ENCODE measurements at places on chromosomes 3 and 15. TPM values are rescaled to one million over a fixed set of nuclear protein-coding genes. Genes with fewer than 3 reads are reported as not detected.

The RARRES1 gene
- 14.6 TPM for total RNA-seq

The USP8 gene
- 43.3 TPM for total RNA-seq

The IGSF11 gene
- 1.6 TPM for total RNA-seq

The WDR93 gene
- total RNA-seq: not detected

DNA sequence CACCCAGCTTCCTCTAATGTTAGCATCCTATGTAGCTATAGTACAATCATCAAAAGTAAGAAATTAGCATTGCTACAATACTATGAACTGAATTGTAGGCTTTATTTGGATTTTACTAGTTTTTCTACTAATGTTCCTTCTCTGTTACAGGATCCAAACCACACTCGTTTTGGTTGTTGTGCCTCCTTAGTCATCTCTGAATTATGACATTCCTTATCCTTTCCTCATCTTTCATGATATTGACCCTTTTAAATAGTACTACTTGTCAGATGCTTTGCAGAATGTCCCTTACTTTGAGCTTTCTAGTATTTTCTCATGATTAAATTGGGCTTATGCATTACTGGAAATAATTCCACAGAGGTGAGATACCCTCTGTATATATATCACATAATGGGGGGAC is 265.4 kb downstream of the VPS13C start:
- DNase-seq: no peak

- no peak for DNase-seq
Measured at GRCh38 chr3:128195802-128196201, 42.5 kb downstream of the EEFSEC start.

DNA sequence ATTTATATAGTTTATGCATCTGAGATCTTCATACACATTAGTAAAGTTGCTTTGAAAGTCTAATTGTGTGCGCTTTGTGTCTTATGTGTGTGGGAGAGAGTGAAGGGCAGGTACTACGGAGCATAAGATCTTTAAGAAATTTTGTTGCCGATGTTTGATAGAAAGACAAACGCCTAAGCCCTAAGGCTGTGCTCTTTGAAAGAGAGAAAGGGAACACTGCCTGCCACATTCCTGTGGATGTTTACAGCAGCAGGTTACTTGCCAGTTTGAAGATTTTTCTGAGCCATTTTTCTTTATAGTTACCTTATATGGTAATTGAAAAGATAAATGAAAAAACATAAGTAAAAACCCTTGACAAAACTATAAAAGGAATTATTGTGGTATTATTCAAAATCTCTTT is 17.0 kb downstream of the DTWD1 start:
- no peak for DNase-seq

GRCh38 chr15:66822114-66822513 is 120.1 kb downstream of the SMAD6 start:
- no peak for DNase-seq

GRCh38 chr15:85744579-85744978 is 50.1 kb downstream of the KLHL25 start:
- no peak for DNase-seq

DNA sequence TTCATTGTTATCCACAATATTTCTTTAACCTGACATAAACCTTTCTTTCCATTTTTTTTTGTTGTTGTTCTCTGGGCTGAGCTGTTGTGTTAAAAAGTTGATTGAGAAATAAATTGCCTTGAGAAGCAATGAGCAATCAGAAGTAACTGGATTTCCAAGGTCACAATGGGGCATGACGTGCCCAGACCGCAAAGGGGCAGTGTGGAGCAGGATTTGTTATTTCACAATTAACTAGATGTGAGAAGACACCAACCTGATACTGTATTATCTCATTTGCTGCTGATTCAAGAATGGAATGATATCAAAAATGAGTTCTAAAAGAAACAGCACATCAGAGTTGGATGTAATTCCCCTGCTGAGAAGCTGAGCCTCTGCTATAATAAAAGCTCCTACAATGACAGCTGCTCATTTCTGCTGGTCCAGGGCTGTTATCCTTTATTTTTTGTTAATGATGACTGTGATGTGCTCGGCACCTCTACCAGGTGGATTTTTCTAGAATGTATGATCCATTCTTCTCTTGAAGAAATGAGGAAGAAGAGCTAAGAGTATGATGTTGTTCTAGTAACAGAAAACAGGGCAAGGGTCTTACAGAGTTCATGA is 28.1 kb downstream of the CPNE4 start:
- DNase-seq: no peak

DNA sequence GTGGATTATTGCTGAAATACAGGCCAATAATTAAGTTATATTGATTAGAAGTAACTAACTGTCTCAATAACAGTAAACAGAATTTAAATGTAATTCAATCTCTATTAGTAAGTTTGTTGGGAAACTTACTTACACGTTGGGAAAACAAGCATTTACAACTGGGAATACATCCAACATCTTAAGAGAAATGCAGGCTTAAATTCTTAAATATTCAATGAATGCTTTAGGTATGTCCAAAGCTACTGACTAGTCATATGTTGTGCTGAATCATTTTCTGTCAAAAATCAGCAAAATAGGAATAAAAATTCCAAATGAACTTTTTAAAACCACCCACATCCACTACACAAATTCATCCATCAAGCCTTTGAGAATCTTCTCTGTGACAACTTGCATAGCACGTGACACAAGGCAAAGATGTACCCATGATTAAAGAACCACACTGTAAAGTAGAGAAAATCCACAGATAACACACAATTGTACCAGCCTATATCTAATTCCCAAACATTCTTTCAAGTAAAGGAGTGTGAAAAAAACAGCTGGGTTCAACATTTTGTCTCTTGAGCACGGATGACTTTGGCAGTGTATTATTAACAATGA is 60.0 kb downstream of the NMNAT3 start:
- DNase-seq: no peak

DNA sequence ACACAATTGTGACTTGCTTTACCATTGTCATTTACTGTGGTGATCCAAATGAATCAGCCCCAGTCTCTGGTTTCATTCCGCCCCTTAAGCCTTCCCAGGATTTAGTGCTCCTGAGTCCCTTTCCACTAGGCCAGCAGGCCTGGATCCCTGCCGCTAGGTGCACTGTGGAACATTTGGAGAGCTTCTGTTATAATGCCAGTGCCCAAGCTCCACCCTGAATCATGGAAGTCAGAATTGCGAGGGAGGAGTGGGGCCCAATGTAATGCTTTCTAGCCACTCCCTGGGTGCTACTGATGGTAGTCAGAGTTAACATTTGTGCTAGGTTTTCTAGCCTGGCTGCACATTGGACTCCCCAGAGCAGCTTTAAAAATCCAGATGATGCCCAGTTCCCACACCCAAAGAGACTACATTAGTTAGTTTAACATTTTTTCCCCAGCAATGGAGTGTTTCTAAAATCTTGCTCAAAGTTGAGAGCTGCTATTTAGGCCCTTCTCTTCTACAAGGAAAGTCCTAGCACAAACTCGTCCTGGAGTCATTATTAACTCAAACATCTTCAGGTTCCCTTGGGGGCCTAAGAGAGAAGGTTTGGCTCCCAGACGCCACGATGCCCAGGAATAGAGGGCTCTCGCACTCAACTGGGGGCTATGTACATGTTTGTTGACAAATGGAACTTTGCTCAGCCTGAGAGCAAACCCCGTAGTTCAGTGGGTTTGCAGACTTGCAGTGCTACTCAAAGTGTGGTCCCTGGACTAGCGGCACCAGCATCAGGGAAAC is 366.7 kb upstream of the PROK2 start:
- DNase-seq: no peak

DNA sequence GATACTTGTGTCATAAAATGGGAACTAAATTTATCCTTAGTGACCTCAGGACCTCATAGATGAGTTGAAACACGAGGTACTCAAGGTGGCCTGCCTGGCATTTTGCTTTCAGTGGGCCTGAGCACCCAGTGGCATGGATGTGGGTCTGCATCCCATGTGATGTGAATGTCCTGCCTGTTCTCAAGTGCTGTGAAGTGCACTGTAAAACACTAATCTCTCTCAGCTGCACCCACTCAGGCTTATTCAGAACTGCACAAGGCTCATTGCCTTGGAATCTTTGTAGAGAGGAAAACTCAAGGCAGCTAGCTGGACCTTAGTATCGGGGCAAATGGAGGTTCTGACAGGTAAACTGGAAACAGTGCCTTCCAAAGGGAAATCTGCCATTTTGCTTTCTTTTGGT is 767.0 kb downstream of the TUSC7 start:
- no peak for DNase-seq

DNA sequence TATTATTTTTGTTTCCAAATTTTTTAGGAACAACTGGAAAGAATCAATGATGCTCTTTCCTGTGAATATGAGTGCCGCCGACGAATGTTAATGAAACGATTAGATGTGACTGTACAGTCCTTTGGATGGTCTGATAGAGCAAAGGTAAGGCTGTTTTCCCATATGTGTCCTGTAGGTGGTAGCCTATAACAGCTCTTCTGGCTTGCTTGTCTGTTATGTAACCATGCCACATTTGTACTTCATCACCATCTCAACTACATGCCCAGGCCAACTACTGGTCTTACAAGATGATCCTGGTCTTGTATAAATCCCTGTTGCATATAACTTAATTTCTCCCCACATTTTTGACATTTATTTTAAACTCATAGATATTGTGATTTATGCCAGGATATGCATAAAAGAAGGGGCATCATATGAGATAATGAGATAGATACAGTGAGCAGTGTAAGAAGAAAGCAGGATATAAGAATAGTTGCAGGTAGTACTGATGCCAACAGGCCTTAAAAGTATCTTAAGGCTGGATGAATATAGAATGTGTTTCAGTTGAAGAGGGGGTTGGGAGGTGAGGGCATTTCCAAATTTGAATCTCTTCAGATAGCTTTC is 20.3 kb downstream of the FAM98B start:
- no peak for DNase-seq

DNA sequence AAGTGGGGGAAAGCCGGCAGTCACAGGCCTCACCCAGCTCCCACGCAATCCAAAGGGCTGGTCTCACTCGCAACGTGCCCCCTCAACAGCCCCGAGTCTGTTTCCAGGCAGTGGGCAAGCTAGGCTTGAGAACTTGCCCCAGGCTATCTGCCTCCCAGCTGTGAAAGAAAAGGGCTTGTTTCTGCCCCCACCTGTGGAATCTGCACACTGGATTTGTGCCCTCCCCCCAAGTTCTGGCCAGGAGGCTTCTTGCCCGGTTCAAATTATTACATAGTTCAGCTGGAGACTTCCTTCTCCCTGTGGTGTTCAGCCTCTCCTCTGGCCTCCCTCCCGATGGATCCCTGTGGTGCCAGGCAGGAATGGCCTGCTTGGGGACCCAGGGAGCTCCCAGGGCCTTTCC is 283.9 kb upstream of the LYSMD4 start:
- DNase-seq: no peak
